Endothelial cell of umbilical vein (primary cell): ENCODE measurements at places on chromosomes 5 and 9.

DNA sequence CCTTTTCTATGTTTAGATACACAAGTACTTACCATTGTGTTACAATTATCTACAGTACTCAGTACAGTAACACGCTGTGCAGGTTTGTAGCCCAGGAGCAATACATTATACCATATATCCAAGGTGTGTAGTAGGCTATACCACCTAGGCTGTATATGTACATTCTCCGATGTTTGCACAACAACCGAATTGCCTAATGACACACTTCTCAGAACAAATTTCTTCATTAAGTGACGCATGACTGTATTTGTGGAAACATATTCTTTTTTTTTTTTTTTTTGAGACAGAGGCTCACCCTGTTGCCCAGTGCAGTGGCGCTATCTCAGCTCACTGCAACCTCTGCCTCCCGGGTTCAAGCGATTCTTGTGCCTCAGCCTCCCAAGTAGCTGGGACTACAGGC lies 4.0 kb upstream of the RAD23B start:
- no peak for DNase-seq

DNA sequence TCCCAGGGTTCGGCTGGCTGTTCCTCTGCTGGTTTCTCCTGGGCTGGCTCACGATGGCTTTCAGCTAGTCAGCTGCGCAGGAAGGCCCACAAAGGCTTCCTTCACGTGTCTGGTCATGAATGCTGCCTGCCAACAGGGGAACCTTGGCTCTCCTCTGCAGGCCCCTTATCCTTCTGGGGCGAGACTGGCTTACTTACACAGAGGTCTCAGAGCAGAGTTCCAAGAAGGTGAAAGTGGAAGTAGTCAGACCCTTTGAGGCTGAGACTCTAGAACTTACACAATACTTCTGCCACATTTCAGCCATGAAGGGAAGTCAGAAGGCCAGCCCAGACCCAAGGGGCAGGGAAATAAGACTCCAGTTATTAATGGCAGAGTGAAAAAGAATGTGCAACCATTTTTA lies 99.5 kb downstream of the LHFPL2 start:
- no peak for DNase-seq

GRCh38 chr5:174329738-174330137 lies 284.2 kb downstream of the NSG2 start:
- DNase-seq, result no peak

DNA sequence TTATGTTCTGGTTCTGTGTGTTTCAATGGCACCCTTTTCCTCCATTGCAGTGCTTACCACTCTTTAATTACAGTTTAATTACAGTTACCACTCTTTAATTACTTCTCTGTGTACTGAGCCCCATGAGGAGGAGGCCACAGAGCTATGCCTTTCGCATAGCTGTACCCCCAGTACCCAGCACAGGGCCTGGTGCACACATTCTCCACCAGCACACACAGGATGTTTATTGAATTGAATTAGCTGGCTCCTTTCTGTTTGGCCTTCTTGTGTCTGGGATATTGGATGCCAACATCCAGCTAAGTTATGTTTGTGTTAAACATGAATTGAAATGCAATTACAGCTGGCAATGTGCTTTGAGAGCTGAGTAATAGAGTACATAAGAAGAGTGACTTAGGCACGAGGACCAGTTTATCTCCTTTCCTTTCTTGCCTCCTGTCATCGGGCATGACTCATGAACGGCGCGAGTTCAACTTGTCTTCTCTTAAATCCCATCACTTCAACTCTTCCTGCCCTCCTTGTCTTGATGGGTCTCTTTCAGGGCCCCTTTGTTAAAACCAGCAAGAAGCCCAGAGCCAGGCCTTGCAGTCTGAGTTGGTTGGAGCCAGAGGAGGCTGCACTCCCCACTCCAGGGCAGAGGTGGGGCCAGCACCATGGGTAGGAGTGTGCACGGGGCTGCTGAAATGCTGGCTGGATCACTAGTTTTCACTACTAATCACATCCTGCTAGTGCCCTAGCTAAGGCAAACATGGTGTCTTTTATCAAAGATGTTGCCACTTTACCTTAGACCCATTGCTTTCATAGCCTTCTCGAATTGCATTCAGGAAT lies 37.4 kb downstream of the MVB12B start:
- peak; percentile 52 for DNase-seq

DNA sequence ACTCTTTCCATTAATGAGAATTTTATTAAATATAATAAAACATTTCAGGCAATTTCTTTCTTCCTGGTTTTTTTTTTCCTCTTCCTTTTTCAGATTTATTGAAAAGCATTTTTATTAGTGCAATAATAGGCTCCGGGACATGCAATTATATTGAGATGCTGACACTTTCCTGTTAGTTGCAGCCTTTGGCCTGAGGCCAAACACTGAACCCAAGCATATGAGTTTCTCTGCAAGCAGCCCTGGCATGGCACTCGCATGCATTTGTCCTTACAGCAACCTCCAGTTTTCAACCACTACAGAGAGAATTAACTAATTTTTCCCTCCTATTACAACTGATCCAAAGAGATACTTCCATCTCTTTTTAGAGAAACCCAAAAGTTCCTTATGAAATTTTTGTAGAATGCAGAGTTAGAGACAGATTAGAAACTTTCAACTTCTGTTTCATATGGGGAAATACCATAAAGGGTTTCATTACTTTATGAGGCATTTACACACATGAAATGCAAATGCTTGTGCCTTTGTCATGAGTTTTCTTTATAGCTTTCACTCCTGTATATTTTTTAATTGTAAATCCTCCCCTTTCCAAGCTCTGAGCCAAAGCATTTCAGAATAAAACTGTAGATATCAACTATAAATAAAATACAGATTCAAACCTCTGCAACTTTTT lies 183.0 kb downstream of the CETN3 start:
- DNase-seq, result peak; percentile 54

- DNase-seq, result no peak
Measured at GRCh38 chr9:5793812-5794211, 39.1 kb downstream of the ERMP1 start.

GRCh38 chr9:101369286-101369685 lies 15.5 kb downstream of the BAAT start:
- no peak for DNase-seq

DNA sequence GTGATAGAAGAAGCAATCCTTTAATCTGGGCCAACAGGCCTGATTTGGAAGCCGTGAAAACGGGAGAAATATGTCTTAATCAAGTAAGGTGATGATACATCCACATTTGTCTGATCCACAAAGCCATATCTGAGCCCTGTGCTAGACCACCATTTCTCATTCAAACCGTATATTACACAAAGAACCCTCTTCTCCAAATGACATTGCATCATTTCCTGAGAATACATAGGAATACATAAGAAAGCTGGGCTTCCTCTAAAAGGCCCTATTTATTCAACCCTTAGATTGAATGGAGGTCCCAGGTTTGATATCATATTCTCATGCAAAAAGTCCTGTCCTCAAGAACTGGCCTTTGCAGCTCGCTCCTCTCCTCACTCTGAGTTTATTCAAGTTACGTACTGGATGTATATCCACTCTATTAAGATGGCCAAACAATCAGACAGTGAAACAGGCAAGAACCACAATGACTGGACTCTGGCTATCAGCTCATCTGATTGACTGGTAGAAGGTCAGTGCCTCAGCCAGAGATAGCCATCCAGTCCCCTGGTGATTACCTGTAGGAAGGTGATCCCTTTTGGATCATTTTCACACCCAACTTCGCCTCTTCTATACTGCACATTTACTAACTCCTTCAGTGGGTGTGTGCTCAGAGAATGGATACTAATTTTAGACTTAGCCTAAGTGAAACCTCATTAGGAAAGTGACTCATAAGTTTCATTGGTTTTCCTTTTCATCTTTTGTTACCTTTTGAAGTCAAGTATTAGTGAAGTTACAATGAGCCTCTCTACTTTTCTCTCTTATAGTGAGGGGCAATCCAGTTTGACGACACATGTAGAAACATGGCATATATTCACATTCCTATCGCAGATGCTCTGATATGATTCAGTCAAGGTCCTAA lies 167.6 kb upstream of the WWC1 start:
- DNase-seq, result no peak

- DNase-seq, result no peak
Measured at GRCh38 chr5:173968154-173968797, 20.7 kb upstream of the C5orf47 start.

DNA sequence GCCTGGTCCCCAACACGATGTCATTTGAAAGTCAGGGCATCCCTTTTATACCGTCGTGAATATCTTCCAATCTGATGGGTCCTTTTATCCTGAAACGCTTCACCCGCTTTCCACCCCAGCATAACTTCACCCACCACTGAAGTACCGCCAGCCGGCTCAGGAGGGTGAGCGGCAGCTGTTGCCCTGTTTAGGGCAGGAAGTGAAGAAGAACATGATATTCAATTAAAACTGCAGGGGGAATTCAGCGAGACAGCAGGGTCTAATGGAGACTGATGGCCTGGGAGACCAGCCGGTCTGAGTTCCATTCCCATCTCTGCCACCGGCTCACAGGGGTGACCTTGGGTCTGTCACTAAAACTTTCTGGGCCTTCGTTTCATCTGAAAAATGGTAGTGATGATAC lies 68.2 kb upstream of the EGFLAM start:
- no peak for DNase-seq

- peak; percentile 60 for DNase-seq
Measured at GRCh38 chr5:137629646-137630045, 106.2 kb downstream of the KLHL3 start.

- no peak for DNase-seq
Measured at GRCh38 chr9:135785013-135785575, 83.1 kb downstream of the KCNT1 start.
